ENCODE measurements at places on chromosomes 5 and 9.

- no peak for DNase-seq
Observed at GRCh38 chr9:20373263-20373662, 249.0 kb downstream of the MLLT3 start.

- DNase-seq = no peak
Observed at GRCh38 chr9:35993976-35994720, 36.2 kb upstream of the OR2S2 start.

GRCh38 chr5:17737092-17737491 is 102.8 kb downstream of the TAF11L14 start:
- no peak for DNase-seq

- DNase-seq = no peak
Observed at GRCh38 chr9:85959955-85960354, 19.0 kb downstream of the NAA35 start.

GRCh38 chr5:155532621-155533311 is 519.2 kb downstream of the KIF4B start:
- no peak for DNase-seq

DNA sequence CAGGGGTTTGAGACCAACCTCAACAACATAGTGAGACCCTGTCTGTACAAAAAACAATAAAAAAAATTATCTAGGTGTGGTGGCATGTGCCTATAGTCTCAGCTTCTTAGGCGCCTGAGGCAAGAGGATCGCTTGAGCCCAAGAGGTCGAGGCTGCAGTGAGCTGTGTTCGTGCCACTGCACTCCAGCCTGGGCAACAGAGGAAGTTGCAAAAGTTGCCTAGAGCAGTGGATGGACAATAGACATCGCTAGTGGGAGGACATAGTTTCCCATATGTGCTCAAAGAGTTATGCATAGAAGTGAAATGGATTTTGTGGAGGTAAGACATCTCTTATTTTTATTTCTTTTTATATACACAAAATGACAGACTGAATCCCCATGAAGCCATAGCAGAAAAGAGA is 19.0 kb downstream of the HNRNPK start:
- no peak for DNase-seq

DNA sequence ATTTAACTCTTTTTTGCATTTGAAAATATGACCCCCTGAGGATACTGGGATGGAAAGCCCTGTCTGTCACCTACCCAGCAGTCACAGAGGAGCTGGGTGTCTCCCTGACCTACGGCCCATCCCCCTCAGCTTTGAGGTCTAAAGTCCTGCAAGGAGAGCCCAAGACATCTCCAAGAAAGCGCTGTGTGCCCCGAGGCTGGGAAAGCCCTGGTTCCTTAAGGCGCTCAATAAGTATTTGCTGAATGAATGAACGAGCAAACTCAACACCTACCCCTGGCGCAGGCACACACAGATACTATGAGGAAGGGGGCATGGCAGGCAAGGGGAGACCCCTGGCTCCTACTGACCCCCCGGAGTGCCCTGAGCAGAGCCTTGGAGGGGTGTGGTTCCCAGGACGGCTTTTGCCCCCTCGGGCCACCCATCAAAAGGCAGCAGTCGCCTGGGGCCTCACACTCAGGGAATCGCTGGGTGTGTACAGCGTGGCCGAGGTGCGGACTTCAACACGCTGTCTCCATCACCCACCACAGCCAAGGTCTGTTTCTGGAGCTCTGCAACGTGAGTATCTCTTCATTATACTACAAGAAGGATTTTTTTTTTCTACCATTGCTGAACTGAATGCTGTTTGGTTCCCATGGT is 211.6 kb downstream of the ERCC6L2 start:
- DNase-seq = no peak

GRCh38 chr9:82539146-82539545 is 523.8 kb downstream of the RASEF start:
- DNase-seq = no peak

DNA sequence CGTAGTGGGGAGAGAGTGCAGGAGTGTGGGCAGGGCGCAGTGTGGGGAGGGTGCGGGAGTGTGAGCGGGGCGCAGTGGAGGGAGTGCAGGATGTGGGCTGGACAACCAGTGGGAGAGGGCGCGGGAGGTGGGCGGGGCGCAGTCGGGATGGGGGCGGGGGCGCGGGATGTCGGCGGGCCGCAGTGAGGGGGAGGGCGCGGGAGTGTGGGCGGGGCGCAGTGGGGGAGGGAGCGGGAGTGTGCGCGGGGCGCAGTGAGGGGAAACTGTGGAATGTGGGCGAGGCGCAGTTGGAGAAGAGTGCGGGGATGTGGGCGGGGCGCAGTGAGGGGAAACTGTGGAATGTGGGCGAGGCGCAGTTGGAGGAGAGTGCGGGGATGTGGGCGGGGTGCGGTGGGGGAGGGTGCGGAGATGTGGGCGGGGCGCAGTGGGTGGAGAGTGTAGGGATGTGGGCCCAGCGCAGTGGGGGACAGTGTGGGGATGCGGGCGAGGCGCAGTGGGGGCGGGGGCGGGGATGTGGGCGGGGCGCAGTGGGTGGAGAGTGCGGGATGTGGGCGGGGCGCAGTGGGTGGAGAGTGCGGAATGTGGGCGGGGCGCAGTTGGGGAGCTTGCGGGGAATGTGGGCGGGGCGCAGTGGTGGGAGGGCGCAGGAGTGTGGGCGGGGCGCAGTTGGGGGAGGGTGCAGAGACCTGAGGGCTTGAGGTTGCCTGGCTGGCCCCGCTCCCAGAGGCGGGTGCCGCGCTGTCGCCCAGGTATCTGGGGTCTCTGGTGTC is at the start of gene NXNL2:
Gene NXNL2, plus strand, starts transcription at position 723 of the 770 bp plus-strand sequence. CDS start 257 bp downstream, outside the sequence.
- no peak for DNase-seq

DNA sequence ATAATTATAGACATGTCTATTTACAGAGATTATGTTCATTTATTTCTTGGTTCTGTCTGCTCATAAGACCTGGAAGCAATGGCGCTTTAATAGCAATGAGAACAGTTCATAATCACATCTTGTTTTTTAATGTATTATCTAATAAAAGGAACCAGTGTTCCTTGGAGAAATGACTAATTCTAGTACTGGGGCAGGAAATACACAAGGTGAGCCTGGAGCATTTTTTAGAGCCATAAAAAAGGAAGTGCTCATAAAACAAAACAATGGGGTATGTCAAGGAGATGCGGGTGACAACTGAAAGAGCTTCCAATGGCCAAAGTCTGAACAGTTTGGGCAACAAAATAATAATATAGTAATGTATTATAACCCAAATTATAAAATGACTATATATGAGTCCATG is 531.9 kb upstream of the CHD1 start:
- no peak for DNase-seq

DNA sequence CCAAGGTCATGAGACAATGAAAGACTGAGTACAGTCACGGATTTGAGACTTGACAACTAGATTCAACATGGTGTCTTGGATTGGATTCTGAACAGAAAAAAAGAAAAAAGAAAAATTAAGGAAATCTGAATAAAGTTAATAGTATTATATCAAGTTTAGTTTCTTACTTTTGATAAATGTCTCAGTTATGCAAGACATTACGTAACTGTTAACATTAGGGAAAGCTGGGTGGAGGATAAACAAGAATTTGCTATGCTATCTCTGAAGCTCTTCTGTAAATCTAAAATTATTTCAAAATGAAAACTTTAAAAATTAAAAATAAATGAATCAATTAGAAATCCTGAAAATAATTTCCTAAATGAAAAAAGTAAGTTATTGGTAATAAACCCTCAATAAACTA is 14.4 kb upstream of the DCAF12 start:
- no peak for DNase-seq

GRCh38 chr5:86979811-86980411 is 287.8 kb upstream of the RASA1 start:
- no peak for DNase-seq

GRCh38 chr9:133031496-133031911 is 707 bp downstream of the GTF3C5 start:
- no peak for DNase-seq

DNA sequence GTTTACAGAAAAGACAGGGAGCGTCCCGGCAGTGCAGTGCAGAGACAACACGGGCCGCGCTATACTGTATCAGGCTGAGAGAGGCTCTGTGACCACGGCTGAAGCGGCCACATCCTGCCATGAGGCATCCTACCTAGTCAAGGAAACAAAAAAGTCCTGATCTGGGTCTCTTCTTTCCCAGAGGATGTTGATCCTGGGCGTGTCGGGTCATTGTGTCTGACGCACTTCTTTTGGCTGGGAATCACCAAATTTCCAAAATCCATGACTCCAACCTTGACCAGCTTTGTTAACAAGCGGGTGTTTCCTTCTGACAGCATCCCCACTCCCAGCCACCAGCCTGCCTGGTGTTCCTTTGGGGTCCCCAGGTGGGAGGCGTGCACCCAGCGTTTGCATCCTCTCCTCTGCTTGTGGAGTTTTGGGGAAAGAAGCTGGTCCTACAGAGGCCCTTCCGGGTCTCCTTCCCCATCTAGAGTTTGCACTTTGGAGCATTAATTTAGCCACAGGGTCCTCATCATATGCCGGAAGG is 91.4 kb upstream of the RAI14 start:
- no peak for DNase-seq

DNA sequence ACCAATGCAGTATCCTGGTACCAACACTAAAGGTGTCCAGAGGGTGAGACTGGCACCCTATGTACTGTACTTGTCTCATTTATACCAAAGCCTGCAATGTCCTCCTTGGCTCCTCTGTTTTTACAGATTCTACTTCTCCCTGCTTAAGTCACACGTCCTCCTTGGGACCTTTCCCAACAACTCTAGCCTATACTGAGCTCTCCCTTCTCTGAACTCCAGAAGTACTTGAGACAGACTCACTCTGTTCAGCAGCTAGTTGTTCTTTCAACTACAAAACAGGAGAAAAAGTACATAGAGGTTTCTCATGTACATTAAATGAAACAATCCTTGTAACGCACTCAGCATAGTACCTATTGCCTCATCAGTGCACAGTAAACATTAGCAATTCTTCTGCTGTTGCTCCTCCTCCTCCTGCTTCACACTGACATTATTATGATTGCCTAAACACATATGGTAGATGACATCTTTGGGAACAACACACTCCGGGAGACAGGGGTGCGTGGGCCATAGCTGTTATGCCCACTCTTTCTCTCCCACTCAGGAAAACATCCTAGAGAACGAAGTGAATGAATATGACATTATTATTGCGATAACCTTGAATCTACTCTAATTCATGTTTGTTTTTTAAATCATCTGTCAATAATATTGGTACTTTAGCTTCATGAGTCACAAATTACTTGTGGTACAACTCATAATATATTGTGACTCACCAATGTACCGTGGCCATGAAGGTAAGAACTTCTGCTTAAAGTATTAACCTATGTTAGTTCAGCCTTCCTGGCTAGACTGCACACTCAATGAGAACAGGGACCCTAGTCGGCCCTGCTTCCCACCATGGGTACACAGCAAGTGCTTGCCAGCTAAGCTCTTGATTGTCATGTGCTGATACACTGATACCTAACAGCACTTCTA is 180.3 kb upstream of the ADRA1B start:
- no peak for DNase-seq

All from stimulated activated CD8-positive, alpha-beta memory T cell treated with anti-CD3 and anti-CD28 coated beads, Interleukin-4, amount 100 ng/mL, for 1 hour (primary cell).